ENCODE measurements at places on chromosomes 16 and 17. TPM values are rescaled to one million over a fixed set of nuclear protein-coding genes. Genes with fewer than 3 reads are reported as not detected.

DNA sequence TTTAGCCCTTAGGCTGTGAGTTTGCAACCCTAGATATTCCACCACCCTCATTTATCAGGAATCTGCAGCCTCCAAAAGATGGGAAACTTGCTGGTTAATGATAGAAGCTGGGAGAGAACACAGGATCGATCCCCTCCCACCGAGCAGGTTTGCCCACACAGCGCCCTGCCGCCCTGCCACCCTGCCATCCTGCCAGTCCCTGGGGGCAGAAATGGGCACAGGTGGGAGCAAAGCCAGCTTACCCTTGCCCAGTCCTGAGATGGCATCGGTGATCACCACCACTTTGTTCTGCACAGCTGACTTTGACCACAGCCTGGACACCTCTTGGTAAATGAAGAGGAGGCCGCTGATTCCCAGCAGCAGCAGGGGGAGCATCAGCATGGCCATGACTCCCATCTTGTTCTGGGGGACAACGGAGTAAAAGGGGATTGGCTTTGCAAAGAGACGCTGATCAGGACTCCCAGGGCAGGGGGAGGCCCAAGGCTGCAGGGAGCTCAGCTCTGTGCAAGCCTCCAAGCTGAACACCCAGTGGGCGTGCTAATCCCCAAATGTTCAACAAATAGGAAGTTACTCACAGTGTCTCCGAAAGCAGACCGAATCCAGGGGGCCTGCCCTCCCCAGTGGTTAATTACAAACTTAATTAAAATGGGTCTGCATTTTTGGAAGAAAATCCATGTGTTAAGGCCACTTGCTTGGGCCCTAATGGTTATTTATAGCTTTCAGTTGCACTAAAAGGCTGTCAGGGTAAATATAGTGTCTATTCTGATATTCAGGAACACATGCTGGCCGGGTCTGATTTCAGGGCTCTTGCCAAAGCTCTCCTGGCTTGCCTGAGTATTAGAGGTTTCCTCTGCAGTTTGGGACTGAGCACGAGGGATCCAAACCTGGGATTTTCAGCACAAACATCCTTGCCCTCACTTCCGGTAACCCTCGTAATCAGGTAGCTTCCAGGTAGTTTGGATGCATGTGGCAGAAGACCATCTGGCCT lies at the start of gene DHRS7C:
Gene DHRS7C, minus strand, starts transcription at position 704 of the 988 bp plus-strand sequence. Its CDS starts 308 bp downstream, at position 396.
- H3K4me1 ChIP-seq: no peaks in the 10 kb centered on the region
- H3K36me3 ChIP-seq: no peaks in the 10 kb centered on the region
- H3K27me3 ChIP-seq: no peaks in the 10 kb centered on the region

KRT28 gene
- not detected for total RNA-seq

DNA sequence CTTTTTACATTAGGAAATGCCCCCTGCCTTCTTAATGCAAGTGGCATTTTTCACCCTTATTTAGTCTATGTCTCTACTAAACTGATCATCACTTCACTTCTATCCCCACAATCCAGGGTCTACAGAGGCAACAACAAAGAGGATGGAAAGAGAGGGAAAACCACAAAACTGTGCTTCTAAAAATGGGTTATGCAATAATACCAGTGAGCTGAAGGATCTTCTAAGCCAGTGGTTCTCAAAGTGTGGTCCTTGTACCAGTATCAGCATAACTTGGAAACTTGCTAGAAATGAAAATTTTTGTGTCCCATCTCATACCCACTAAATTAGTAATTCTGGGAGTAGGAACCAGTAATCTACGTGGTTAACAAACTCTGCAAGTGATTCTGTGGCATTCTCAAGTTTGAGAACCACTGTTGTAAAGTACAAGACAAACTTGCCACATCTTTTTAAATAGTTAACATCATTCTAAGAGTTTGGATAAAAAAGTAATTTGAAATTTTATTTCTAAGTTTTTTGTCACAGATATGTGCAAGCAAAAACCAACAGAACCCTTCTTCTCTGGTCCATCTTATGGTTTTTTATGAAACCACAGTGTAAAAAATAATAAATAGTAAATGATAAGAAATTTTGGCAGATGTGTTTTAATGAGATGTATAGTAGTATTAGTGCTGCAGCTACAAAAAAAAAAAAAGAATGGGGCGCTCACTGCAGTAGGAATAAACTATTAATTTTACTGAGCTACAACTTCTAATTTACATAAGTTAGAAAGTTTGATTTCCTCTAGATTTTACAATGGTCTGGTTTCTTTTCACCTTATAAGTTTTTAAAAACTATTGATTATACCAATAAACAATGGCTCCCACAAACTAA lies 16.2 kb downstream of the CDC27 start:
- H3K27ac ChIP-seq: no peak overlapping the region
- no peaks in the 10 kb centered on the region for H3K4me1 ChIP-seq
- H3K27me3 ChIP-seq: no peaks in the 10 kb centered on the region
- H3K4me3 ChIP-seq: no peak overlapping the region
- H3K36me3 ChIP-seq: peaks cover 6% of the 10 kb centered on the region

DNA sequence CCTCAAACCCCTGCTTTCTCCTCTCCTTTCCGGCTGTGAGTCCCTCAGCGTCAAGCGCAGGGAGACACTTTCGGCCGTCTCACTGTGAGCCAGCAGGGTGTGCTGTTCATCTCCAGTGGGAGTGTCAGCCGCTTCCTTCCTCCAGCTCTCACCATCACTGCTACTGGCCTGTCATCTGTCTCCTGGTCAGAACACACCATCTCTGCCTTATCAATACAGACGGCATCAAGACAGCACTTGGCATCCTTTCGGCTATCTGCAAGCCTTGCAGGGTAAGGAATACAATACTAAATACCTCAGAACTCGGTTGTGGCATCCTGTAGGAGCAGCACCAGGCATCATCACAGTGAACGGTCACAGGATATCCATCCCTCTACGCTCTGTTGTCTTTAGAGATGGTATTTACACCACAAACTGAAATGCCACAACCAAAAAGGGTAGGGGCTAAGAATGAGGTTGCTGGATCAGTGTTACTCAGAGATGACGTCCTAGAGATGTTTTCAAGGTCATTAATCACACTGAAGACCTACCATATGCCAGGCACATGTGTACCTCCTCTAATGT lies 20.7 kb upstream of the CMTM4 start:
- no peak overlapping the region for H3K4me3 ChIP-seq
- DNase-seq: no peak
- no peaks in the 10 kb centered on the region for H3K27me3 ChIP-seq
- H3K27ac ChIP-seq: no peak overlapping the region
- H3K36me3 ChIP-seq: peaks cover 11% of the 10 kb centered on the region

DNA sequence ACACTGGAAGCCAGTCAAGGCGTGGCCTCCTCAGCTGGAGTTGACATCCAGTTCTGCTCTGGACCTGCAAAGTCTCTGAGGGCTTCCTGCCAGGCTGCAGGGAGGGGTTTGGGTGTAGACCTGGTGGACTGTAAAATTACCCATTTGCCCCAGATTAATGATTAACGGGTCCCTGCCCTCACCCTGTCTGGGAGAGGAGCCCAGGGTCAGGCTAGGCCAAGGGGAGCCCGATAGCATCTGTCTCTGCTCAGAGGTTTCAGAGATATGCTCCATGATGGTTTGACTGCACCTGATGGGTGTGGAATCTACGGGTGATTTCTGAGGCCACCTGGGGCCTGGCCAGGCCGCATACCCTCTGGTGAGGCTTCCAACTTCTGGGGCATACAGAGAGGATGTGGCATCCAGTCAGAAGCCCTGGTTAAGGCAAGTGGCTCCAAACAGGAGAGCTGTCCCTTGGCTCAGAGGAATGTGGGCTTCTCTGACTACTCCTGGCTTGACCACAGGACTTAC lies 11.2 kb downstream of the PPY start:
- no peaks in the 10 kb centered on the region for H3K36me3 ChIP-seq
- H3K27me3 ChIP-seq: no peaks in the 10 kb centered on the region
- no peak for DNase-seq
- no peak overlapping the region for H3K4me3 ChIP-seq
- H3K4me1 ChIP-seq: peaks cover 12% of the 10 kb centered on the region
- H3K27ac ChIP-seq: no peak overlapping the region

TSPOAP1 gene
- 11.2 TPM for total RNA-seq

PRRT2 gene
- total RNA-seq: 4.0 TPM

DNA sequence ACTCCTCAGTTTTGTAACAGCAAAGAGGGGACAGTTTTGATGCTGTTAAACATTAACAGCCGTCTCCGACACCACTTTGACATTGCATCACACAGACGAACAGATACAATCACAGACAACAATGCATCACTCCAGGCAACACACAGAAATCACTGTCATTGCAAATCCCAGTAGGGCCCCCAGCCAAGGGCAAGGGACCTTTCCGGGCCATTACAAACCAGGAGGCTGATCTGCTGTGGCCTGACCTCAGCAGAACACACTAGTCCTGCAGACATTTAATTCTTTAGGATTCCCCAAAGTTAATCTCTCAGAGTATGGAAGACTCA lies 136.2 kb upstream of the RCVRN start:
- no peaks in the 10 kb centered on the region for H3K27me3 ChIP-seq
- peaks cover 4% of the 10 kb centered on the region for H3K4me1 ChIP-seq
- H3K4me3 ChIP-seq: no peak overlapping the region
- no peaks in the 10 kb centered on the region for H3K36me3 ChIP-seq

DNA sequence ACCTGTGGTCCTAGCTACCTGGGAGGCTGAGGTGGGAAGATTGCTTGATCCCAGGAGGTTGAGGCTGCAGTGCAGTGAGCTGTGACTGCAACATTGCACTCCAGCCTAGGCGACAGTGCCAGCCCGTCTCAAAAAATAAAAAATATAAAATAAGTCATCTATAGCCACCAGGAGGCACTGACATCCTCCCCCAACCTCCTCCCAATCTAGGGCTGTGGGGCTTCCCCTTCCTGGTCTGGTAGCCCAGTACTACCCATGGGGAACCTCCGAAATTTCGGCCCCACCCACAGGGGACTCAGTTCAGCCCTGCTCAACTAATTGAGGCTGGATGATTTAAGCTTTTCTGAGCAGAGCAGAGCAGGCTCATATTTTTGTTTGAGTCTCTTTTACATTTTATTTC lies 3.2 kb downstream of the ZSCAN10 start:
- DNase-seq: no peak
- H3K4me1 ChIP-seq: peaks cover 28% of the 10 kb centered on the region
- H3K4me3 ChIP-seq: no peak overlapping the region
- H3K27ac ChIP-seq: peak overlapping the region; percentile 44

CMIP gene
- 34.3 TPM for total RNA-seq

TP53TG3C gene
- not detected for total RNA-seq

- H3K4me1 ChIP-seq: no peaks in the 10 kb centered on the region
- no peaks in the 10 kb centered on the region for H3K27me3 ChIP-seq
- H3K27ac ChIP-seq: no peak overlapping the region
- H3K36me3 ChIP-seq: peaks cover 94% of the 10 kb centered on the region
- H3K4me3 ChIP-seq: no peak overlapping the region
Measured at GRCh38 chr16:4450931-4451519, 23.4 kb downstream of the NMRAL1 start.

CA7 gene
- not detected for total RNA-seq

DNA sequence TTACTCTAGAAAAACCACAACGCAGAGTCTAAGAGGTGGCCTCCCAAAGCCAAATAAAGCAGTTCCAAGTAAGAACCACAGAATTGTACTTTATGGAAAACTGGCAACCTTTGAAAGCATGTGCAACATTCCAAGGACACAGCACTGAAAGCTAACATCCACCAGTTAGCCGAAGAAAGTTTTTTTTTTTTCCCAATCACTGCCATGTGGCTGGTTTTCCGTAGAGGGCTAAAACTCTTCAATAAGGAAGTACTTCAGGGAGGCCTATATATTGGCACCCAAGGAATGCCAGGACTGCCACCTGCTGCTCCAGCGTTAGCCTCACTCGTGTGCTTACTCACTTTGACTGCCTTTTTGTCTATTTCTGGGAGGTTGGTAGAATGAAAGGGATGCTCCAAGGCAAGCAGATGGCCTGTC lies 25.2 kb downstream of the CEP95 start:
- H3K27me3 ChIP-seq: no peaks in the 10 kb centered on the region
- H3K27ac ChIP-seq: no peak overlapping the region
- no peak for DNase-seq
- H3K36me3 ChIP-seq: peaks cover 35% of the 10 kb centered on the region

DNA sequence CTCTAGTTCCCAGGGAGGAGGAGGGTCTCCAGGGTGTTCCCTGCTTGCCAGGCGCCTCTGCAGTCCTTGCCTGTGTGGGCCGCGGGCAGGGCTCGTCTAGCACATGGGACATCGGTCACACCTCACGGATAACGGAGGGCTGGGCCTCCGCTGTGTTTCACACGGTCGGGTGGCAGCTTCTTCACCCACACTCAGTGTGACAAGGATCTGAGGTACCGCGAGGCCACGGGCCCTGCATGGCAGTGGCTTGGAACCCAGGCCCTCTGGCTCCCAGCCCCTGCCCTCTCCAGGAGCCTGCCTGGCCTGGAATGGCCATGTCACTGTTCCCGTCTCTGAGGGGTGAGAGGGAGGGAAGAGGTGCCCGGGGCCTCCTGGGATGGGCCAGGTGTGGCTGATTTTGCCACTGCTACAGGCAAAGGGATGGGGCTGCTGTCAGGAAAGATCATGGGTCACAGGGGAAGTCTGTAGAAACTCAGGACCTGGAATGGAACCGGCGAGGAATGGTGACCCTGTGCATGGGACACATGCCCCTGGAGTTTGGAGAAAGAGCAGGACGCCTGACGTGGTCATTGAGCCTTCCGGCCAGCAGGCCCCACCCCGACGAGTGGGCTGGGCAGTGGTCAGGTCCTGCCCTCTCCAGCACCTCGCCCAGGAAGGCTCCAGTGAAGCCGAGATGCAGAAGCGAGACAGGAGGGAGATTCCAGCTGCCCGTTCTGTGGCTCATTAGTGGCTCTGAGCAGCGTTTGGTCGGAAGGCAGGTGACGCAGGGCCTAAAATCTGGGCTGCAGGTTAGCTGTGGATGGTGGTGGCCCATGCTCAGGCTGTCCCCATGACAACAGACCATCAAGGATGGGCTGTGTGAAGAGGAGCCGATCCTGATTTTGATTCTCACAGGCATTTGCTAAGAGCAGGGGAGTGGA lies 76.5 kb upstream of the GSE1 start:
- no peaks in the 10 kb centered on the region for H3K36me3 ChIP-seq
- H3K27me3 ChIP-seq: no peaks in the 10 kb centered on the region
- no peaks in the 10 kb centered on the region for H3K4me1 ChIP-seq
- no peak overlapping the region for H3K4me3 ChIP-seq

ICAM2 gene
- 132 TPM for total RNA-seq

DNA sequence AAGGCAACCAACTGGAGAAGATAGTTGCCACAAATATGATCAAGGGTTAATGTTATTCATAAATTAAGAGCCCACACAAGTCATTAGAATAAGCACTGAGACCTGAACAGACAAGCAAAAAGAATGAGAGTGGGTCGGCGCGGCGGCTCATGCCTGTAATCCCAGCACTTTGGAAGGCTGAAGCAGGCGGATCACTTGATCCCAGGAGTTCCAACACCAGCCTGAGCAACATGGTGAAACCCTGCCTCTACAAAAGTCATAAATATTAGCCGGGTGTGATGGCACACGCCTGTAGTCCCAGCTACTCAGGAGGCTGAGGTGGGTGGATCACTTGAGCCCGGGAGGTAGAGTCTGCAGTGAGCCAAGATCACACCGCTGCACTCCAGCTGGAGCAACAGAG lies 40.7 kb upstream of the STH start:
- H3K4me3 ChIP-seq: no peak overlapping the region
- H3K27ac ChIP-seq: no peak overlapping the region
- H3K36me3 ChIP-seq: no peaks in the 10 kb centered on the region
- no peak for DNase-seq
- H3K4me1 ChIP-seq: no peaks in the 10 kb centered on the region

KIAA0513 gene
- total RNA-seq: 28.9 TPM
